ENCODE measurements at places on chromosomes 4 and X.

- DNase-seq, result no peak
Measured at GRCh38 chr4:95186666-95187065, 362.1 kb downstream of the UNC5C start.

GRCh38 chr4:801436-802124 lies 24.3 kb downstream of the CPLX1 start:
- no peak for DNase-seq

DNA sequence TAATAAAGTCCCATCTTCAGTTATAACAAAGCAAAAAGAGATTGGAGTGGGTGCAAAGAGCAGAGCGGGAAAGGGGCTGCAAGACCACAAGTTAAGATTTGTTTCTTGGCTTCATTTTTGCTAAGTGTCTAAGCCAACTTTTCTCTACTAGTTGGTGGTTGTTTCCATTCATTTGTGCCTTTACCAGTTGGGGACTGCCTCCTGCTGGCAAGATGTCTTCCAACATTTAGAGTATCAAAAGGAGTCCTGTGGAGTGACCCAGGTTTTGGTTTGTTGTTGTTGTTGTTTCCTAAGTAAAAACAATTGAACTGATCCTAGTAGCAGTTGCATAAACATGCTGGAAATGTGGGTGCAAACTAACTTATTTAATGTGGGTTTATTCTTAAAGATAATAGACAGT lies 121.1 kb downstream of the SPATA18 start:
- DNase-seq, result no peak

GRCh38 chrX:103253608-103254007 lies 1.3 kb downstream of the TCEAL8 start:
- no peak for DNase-seq

DNA sequence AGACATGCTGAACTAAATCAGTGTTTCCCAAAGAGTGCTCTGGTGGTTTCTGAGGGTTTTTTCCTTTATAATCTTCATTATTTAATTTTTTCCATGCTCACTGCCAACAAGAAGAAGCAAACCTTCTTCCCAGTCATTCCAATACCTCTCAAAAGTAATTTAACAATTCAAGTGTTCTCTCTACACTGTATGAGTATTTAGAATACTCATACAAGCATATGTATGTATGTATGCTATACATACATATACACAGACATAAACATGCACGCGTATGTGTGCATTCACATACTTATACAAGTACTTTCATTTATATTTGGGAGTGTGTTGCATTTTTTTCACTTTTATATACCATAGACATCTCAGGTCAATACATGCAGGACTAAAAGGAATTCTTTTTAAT lies 54.3 kb upstream of the TXK start:
- no peak for DNase-seq

- no peak for DNase-seq
Measured at GRCh38 chr4:132763465-132763864, 385.6 kb upstream of the PCDH10 start.

- DNase-seq, result peak; percentile 22
Measured at GRCh38 chr4:158873795-158874401, 105.1 kb downstream of the FNIP2 start.

GRCh38 chrX:16018291-16018690 lies 105.1 kb upstream of the GRPR start:
- DNase-seq, result no peak

DNA sequence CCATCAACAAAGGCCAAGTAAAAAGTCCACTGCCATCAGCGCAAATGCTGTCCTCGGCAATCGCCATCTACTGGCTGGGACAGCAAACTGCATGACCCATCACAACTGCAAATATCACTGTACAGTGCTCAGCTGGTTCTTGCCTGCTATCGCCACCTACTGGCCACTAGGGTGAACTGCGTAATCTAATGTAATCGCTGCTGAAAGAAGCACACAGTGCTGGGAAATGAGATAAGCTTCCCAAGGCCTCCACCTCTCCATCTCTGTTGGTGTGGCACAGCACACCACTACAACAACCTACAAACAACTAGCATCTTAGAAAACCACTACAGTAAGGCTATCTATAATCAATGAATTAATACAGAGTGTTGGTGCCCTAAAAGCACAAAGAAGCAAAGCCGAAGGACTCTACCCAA lies 298.3 kb downstream of the TEX13A start:
- peak; percentile 63 for DNase-seq

GRCh38 chrX:67734111-67734753 lies 190.4 kb downstream of the AR start:
- DNase-seq, result no peak

- DNase-seq, result no peak
Measured at GRCh38 chr4:76679691-76680090, 218.3 kb downstream of the SOWAHB start.

GRCh38 chrX:15761564-15762191 lies 23.6 kb downstream of the CA5B start:
- DNase-seq, result peak; percentile 41

- peak; percentile 46 for DNase-seq
Measured at GRCh38 chr4:80125252-80126177, 52.5 kb upstream of the ANTXR2 start.

DNA sequence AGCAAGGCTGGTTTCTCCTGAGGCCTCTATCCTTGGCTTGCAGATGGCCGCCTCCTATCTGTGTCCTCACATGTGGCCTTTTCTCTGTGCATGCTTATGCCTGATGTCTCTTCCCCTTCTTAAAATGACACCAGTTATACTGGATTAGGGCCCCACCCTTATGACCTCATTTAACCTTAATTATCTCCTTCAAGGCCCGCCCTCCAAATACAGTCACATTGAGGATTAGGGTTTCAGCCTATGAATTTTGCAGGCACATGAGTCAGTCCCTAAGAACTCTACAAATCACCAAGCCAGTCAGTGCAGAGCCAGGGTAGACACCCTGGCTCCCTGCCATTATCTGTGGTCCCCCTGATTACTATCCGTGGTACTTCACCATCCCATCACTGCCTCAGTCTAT lies 51.6 kb downstream of the MAML3 start:
- DNase-seq, result no peak
